ENCODE measurements at places on chromosomes 1 and 21.

- DNase-seq, result no peak
Observed at GRCh38 chr1:114585231-114585630, 3.8 kb upstream of the BCAS2 start.

DNA sequence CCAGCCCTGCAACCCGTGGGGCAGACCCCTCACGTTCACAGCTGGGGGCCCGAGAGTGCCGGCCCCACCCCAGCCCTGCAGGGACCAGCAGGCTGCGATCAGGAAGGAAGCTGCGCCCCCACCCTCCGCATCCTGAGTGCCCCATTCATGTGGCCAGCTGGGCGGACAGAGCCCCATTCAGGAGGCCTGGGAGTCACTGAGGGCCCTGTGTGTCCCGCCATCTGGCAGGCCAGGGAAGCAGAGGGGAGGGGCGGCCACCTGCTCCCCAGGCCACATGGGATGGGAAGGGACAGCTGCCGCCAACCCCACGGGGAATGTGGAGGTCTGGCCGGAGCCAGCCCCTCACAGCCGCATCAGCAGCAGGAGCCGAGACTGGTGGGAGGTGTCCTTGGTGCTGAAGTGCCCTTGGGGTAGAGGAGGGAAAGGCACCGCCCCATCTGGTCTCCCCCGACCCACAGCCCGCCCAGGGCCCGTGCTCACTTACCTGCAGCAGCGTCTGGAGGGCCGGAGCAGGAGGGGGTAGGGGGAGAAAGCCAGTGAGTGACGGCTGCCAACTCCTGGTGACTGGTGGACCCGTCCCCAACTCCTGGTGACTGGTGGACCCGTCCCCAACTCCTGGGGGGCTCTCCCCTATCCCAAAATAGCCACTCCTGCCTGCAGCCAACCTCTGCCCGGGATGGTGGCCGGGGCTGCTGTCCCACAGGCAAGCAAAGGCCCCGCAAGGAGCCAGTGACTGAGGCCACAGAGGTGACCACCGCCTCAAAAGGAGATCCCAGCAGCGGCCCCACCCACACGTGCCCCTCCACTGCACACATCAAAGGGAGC lies 8.7 kb downstream of the ACAP3 start:
- no peak for DNase-seq

- no peak for DNase-seq
Observed at GRCh38 chr1:33292726-33293340, 28.1 kb downstream of the A3GALT2 start.

- DNase-seq, result no peak
Observed at GRCh38 chr21:44691686-44692085, 5.3 kb upstream of the KRTAP10-12 start.

DNA sequence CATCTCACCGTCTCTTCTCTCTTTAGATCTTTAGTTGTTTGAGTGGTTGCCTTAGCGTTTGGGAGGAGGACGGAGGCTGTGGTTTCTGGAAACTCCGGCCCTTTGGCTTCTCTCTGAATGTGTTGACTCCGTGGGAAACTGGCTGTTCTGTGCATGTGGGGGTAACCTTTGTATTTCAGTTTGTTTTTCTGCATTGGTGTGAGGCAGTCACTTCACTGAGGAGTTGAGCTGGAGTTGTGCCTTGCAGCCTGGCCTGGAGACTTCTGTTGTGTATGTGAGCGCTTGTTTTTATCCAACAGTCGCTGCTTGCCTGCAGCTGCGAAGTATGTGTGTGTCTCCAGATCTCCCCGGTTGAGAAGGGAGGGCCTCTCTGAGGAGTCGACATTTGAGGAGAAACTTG lies 33.6 kb downstream of the CLDN14 start:
- DNase-seq, result no peak

DNA sequence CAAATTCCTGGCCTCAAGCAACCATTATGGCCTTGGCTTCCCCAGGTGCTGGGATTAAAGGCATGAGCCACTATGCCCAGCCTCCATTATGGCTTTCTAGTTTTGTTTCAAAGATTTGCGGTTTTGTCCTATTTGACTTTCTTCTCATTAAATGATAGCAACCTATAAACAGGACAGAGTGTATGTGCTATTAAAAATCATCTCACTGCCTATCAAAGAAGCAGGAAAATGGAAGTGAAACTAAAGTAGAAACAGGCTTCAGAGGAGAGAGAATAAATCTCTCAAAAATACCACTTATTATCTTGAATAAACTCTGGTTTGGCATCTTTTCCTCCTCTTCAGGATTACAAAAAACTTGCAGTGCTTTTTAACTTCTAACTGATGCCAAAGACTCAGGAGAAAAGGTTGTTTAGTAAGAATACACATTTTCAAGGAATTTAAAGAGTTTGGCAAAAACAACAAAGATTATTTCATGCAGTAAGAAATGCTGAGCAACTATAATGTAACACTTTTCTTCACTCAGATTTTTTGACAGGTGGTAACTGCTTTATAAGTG lies 28.7 kb downstream of the ACBD3 start:
- no peak for DNase-seq

DNA sequence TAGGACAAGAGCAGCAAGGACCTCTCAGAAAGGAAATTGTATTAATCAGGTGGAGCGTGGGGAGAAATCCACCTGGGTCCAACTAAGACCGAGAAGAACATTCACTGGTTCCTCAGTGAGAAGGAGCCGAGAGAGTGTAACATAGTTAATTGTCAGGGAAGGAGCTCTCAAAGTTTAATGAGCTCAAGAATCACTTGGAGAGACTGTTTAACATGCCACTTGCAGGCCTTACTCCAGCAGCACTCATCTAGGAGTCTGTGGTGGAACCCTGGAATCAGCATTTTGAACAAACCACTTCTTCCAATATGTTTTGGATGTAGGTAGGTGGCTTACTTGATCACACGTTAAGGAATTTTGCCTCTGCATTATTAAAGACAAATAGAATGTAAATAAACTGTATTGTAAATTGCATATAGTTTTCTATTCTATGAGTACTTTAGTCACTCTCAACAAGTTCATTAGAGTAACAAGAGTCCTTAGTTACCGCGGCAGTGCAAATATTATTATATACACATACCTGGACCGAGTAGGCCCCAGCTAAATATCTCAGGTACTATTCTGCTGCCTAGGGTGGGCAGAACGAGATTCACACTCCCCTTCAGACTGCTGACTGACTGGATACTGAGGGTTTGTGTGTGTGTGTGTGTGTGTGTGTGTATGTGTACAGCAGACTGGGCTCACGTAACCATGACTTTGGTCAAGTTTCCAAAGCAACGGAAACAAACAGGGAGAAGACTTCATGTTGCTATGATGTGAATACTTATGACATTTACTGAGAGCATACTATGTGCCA lies 203.2 kb upstream of the USP24 start:
- no peak for DNase-seq

DNA sequence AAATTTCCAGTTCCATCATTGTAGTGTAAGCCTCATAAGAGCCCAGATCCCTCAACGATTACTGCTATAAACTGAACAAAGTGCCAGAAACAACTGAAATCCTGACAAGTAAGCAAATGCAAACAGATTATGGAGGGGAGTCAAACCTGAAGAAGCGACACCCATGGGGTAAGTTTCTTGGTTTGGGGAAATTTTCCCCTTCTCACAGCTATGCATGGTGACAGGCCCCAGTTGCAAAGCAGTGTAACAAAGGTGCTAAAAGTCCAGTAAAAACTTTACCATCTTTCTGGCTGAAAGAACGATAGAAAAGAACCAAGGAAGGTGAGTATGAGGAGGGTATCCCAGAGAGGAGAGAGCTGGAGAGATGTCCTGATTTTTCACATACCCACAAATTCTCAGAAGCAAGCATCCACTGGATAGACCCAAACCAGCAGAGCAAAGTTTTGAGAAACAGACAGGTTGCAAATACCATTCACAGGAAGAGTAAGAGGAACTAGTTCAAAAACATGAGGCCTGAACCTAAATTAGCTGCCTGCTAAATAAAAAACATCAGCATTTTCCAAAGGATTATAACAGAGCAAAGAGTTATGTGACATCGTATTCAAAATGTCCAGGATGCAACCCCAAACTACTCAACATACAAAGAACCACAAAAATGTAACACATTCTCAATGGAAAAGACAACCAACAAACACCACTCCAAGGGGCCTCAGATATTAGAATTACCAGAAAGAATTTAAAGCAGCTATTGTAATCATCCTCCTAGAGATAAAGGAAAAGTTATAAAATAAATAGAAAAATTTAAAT lies 14.5 kb downstream of the SCYL3 start:
- DNase-seq, result no peak

DNA sequence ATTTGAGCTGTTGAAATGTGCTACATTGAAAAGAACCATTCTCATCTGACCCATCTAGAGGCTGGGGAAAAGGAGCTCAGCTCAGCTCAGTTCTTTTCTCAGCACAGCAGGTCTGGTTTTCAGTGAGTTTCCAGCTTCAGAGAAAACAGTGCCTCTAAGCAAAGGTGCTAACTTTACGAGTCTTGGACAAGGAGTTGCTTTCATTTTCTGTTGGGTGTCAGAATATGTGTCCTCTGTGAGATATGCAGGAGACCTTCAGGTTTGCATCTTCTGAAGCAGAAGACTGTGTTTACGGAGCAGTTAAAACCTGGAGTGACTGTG lies 321.3 kb upstream of the USP24 start:
- DNase-seq, result no peak

- DNase-seq, result peak; percentile 42
Observed at GRCh38 chr1:205751036-205751651, 1.2 kb upstream of the NUCKS1 start.

DNA sequence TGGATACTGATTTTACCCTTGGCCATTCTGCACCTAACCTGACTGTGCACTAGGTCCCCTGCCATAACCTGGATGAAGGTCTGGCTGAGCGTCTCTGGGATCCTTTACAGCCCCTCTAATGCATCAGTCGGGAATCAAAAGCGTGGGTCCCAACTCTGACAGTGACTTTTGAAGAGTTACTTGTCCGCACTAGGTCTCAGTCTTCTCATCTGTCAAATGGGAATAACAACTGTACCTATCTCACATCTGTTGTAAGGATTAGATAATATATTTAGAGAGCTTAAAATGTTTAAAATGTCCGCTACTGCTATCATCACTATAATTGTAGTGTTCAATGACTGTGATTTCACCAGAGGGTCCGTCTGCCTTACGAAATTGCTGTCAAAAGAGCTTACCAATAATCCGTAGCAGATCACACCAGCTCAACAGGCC lies 746 bp downstream of the TADA1 start:
- no peak for DNase-seq

DNA sequence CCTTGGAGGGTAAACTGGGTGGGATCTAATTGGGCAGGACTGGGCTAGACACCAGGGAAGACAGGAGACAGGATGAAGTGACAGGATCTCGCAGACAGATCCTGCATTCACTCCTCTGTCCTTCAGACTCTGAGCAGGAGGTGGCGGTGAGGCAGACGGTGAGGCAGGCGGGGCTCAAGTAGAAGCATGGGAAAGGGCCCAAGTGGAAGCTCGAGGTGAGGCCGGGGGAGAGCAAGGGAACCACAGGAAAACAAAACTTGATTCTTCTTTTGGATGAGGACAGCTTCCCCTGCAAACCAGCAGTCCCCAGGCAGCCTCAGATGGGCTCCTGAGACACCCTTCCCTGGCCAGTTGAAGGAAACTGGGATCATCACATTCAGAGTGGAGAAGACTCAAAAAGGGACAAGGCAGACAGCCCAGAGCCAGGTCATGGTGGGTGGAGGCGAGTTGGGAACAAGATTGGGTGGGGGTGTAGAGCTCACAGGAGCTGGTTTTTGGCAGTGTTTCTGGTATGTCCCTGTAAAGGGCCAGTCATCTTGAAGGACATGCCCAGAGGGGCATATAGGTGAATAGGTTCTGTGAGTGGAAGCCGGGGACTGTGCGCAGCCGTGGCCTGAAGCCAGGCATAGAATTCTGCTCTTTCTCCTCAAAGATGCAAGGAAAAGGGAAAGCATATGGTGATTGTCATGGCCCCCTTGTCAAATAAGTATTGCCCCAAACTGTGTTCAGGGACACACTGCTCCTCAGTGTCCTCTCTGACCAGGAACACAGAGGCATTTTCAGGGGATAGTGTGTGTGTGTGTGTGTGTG lies 18.0 kb downstream of the INKA2 start:
- DNase-seq, result no peak

- DNase-seq, result no peak
Observed at GRCh38 chr1:100359139-100359538, 6.8 kb downstream of the CDC14A start.

- DNase-seq, result no peak
Observed at GRCh38 chr21:19228226-19228625, 824.6 kb upstream of the TMPRSS15 start.

GRCh38 chr1:217712925-217713597 lies 81.9 kb downstream of the SPATA17 start:
- no peak for DNase-seq

- DNase-seq, result no peak
Observed at GRCh38 chr1:167148421-167148820, 54.5 kb downstream of the STYXL2 start.

DNA sequence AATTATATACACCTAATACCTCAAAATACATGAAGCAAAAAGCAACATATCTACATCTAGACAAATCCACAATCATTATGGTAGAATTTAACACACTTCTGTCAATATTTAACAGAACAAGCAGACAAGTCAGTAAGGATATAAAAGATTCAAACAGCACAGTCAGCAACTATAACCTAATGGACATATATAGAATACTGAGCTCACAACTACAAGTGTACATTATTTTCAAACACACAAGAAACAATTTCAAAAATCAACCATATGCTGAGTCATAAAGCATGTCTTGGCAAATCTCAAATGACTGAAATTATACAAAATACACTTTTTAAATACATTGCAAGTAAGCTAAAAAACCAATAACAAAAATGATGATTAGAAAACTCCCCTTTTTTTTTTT lies 178.0 kb downstream of the TOMM20 start:
- no peak for DNase-seq

GRCh38 chr1:41564741-41565475 lies 80.4 kb upstream of the EDN2 start:
- DNase-seq, result no peak

GRCh38 chr1:22806584-22806983 lies 95.9 kb downstream of the EPHB2 start:
- no peak for DNase-seq

GRCh38 chr1:95007687-95008086 lies 65.1 kb downstream of the ALG14 start:
- no peak for DNase-seq
